BJ (cell line): ENCODE measurements at places on chromosomes 11 and 22.

DNA sequence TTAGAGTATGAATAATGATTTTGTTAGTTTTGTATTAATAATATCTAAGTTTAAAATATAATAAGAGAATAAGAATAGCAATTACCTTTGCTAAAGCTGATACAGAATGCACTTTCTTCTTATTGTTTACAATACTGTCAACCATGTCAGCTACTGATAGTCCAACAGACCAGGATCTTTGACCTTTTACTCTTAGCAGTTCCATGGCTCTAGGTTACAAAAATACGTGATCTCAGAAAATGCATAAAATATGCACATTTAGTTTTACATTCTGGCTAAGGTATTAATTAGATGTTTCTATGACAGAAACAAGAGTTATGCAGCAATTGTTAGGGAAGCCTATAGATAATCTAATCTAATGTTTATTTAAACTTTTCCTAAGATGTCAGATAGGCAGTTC, 7.5 kb upstream of the TSG101 start:
- DNase-seq = no peak

DNA sequence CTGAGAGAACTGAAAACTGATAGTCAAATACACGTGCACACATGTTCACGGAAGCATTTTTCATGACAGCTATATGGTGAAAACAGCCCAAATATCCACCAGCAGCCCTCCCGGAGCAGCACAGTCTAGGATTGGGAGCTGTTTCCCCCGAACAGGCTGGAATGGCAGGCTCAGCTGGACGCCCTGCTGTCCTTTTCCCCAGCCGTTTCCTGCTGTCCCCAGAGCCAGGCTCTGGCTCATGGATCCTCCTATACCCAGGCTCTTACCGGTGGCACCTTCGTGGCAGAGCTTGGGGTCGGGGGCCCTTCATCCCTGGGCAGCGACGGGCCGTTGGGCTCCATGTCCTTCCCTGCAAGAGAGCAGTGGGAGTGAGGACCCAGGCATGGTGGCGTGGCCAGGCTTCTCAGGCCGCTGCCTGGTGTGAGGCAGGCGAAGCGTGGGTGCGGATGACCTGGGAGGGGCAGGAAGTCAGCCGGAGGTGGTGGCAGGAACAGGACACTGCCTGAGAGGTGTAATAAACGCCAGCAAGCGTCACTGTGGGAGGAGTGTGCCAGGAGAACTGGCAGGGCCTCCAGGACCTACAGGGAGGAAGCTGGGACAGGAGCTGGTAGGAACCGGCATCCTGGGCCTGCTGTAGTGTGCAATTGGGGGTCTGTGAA, 38.8 kb downstream of the OSBPL5 start:
- no peak for DNase-seq

GRCh38 chr11:69644962-69645675, 4.2 kb downstream of the CCND1 start:
- DNase-seq = no peak

DNA sequence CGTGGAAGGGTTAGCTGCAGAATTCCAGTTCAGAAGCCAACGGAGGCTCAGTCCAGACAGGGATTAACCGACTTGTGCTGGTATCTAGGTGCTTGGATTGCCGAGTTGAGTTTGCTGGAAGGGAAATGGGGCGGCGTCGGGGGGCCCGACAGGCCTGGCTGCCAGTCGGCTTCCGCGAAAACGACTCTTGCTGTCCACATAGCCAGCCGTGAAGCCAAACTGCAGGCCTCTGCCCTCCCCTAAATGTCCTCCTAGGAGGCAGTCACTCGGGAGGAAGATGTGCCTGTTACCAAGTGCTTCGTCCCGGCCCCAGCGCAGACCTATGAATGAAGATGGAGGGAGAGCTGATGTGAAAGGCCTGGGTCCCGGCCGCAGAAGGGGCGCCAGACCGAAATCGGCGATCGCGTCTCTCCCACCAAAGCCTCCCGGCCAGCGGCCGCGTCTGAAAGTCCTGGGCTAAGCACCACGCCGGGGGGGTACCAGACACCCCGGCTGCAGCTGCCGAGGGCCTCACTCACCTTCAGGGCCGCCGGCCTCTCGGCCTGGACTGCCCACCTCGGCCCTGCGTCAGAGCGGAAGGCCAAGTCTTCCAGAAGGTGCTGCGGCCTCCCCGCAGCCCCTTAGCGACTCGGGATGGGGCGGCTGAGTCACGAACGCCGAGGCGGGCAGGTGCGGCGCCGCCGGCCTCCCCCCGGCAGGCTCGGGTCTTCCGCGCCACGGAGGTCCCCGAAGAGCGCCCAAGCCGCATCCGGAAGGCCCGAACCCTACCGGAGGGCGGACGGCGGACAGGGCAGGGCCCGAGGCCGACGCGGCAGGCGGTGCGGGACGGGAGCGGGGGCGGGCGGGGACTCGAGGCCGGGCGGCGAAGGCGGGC, 7.5 kb downstream of the DPAGT1 start:
- DNase-seq = no peak

- DNase-seq = no peak
Measured at GRCh38 chr11:77300695-77301094, 791 bp downstream of the GDPD4 start.

DNA sequence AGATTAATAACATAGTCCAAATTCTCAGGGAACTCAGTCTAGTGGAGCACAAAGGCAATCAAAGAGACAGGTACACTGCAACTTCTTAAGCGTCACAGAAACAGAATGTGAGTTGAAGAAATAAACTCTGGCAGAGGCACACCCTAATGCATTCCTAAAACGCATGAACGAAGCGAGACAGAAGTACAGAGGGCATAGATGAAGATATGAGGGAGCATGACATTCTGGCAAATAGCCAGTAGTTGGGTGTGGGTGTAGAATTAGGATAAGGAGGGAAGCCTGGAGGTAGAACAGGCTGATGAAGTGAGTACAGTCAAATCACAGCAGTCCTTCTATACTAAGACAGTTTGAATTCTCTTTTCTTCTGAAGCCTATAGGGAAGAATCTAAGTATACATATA, 838.7 kb upstream of the API5 start:
- DNase-seq = no peak

DNA sequence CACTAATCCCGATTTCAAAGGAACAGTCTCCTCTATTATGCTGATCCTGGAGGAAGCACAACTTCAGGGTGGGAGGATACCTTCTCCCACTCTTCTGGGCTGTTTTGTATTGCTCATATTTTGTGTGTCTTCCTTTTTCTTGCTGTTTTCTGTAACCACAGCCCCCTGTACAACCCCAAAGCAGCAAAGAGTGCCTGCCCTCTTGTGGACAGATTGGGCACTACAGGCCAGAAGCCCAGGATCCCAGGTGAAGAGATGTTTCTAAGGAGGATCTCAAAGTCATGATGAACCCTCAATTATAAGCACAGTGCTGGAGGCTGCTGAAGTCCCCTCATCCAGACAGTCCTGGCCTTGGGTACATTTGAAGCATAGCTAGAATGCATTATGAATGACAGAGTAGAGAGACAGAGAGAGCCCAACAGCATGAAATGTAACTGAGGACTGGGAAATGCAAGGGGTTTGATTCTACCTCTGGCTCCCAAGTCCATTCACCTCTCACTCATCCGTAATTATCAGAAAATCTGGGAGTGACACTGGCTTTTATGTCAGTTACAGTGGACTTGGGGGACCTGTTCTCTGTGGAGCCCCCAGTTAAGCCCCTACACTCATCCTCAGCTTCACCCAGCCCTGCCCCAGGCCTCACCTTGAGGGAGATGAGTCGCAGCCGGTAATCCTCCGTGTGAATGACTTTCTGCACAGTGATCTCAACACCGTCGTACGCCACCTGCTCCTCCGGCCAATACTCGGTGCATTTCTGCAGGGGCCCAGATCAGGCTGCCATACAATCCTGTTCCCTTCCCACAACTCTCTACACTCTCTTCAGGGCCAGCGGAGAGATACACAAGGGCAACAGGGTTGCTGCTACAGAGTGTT, 6.2 kb upstream of the IGSF22 start:
- DNase-seq = no peak

DNA sequence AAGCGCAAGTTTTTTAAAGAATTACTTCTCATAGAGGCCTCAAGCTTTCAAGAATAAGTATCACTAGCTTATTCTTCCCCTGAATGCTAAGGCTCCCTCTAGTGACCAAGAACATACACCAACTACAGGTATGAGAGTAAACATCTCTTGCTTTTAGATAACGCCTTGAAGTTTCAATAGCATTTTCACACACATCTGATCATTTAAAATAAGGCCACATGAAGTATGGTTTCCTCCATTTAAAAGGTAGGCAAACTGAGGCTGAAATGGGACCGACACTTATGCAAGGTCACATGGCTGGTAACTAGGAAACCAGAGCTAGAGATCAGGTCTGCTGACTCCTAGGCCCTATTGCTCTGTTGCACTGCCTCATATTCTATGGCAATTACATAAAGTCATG, 66.5 kb downstream of the CCDC34 start:
- no peak for DNase-seq

- no peak for DNase-seq
Measured at GRCh38 chr11:1073851-1074243, 827 bp upstream of the MUC2 start.

- no peak for DNase-seq
Measured at GRCh38 chr22:48279461-48279756, 1517.0 kb downstream of the TBC1D22A start.

- no peak for DNase-seq
Measured at GRCh38 chr22:46914916-46915894, 152.8 kb downstream of the TBC1D22A start.

DNA sequence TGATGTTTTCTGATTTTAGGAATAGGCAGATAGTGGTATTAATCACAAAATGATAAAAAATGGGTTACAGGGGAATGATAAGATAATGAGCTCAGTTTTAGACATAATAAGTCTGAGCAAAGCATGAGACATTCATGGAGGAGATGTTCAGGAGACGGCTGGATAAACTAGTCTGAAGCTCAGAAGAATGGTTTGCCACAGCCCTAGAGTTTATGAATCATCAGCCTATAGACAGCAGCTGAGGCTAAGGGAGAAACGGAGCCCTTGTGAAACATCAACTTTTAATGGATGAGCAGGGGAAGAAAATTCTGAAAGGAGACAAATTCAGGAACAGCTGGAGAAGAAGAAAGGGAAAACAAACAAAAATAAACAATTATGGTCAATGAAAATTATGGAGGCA, 87.2 kb downstream of the RELT start:
- DNase-seq = no peak

DNA sequence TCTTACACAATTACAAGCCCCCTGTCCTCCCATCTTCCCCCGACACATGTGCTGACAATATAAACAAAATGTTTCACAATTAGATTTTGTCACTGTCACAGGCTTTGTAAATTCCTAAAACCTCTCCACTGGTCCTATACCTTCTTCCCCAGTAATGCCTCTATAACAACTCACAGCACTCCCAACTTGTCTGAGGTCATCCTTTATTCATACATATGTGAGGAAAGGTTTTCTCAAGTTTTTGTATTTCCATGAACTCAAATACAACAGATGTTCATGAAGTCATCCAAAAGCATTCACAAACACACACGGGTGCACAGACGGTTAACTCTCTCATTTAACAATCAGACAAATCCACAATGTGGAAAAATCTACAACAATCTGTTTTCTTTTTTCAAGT, 1.9 kb downstream of the OR52H1 start:
- DNase-seq = no peak

- no peak for DNase-seq
Measured at GRCh38 chr11:12017865-12018453, 9.5 kb upstream of the DKK3 start.

GRCh38 chr11:132430429-132431062, 1060.1 kb downstream of the NTM start:
- DNase-seq = no peak

DNA sequence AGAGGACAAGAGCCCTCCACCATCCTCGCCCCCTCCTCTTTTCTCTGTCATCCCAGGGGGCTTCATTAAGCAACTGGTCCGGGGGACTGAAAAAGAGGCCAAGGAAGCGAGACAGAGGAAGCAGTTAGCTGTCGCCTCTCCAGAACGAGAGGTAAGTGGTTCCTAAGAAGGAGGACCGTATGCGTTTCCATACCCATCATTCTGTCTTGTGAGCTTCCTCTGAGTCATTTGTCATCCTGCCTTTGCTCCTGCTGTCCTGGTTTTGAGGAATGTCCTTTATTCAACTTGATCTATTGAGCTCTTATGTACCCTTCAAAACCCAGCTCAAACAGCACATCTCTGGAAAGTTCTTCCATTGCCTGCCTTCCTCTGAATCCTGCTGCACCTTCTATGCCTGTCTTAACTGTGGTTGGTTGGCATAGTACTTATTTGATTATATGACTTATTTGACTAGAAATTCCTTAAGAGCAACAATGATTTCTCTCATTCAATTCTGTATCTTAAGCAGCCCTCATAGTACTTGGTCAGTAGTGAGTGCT, 21.3 kb downstream of the MYO18B start:
- DNase-seq = no peak

- peak; percentile 4 for DNase-seq
Measured at GRCh38 chr11:26649884-26650283, 72.0 kb downstream of the SLC5A12 start.

DNA sequence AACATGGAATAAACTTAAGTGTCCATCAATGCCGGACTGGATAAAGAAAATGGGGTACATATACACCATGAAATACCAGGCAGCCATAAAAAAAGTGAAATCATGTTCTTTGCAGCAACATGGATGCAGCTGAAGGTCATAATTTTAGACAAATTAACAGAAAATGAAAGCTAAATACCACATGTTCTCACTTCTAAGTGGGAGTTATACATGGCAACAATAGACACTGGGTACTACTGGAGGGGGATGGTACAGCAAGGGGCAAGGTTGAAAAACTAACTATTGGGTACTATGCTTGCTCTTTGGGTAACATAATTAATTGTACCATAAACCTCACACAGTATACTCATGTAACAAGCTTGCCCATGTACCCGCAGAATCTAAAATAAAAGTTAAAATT, 851.6 kb downstream of the DLG2 start:
- DNase-seq = no peak

DNA sequence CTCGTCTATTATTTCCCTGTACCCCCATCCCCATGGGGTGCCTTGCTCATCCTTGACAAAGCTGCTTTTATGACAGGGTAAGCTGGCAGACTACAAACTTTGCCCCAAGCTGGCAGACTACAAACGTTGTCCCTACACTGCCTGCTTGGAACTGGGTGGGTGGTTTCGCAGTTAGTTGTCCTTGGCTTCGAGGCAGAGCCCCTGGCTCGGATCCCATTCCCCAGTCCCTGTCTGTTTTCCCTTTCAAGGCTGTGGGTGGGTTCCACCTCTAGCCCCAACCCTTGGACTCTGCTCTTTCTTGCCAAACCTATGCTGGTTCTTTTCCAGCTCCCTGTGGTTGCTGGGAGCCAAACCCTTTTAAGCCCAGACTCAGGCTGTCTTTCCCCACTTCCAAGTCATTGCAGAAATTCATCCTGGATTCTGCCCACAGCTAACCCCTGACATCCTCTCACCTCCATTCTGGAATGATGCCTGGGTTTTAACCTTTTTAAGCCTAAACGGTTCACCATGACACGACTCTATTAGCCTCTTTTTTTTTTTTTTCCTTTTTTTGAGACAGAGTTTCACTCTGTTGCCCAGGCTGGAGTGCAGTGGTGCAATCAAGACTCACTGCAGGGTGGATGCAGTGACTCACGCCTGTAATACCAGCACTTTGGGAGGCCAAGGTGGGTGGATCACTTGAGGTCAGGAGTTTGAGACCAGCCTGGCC, 9.2 kb upstream of the RBM14 start:
- DNase-seq = peak; percentile 12
